ENCODE measurements at places on chromosomes 1 and 21. TPM values are rescaled to one million over a fixed set of nuclear protein-coding genes. Genes with fewer than 3 reads are reported as not detected.

The ST6GALNAC5 gene
- 19.0 TPM for total RNA-seq

DNA sequence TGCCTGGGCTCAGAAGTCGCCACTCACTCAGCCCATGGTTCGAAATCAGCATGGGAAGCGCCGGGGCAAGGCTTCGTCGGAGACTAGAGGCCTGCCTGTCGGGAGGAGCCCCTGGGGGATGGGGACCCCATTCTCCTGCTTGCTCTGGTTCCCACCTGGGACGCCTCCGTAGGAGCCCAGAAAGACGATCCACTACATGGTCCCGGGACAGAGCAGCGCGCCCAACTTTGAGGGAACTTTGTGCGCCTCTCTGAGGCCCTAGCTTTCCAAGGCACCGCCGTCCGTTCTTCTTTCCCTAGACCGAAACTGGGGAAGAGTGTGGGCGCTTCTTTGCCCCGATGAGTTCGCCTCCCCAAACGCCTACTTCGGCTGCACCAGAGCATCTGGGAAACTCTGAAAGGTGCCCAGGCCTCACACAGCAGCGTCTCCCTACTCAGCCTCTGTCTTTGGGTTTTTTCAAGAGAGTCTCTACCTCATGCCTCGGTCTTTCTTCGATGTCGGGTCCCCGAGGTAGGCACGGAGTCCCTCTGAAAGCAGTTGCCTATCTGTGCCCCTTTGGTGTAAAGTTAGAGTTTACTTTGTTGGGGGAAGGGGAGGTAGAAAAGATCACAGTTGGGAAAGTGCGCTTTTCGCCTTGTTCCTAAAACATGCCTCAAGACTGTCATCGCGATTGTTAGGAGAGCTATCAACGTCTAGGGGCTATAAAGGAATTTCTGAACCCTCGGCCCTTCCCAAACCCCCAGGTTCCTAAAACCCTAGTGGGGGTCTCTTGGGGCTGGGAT, 14.0 kb downstream of the NR5A2 start:
- no peak for DNase-seq
- H3K4me1 ChIP-seq = peaks cover 37% of the 10 kb centered on the region
- H3K27ac ChIP-seq = peak overlapping the region; percentile 54
- no peaks in the 10 kb centered on the region for H3K36me3 ChIP-seq

The CENPF gene
- 12.1 TPM for total RNA-seq

- DNase-seq = no peak
- peaks cover 3% of the 10 kb centered on the region for H3K4me1 ChIP-seq
- H3K4me3 ChIP-seq = no peak overlapping the region
- H3K27me3 ChIP-seq = no peaks in the 10 kb centered on the region
- H3K36me3 ChIP-seq = no peaks in the 10 kb centered on the region
Measured at GRCh38 chr1:153356392-153357075, 1.1 kb upstream of the S100A9 start.

- H3K27me3 ChIP-seq = no peaks in the 10 kb centered on the region
- H3K4me1 ChIP-seq = peaks cover 57% of the 10 kb centered on the region
- no peaks in the 10 kb centered on the region for H3K36me3 ChIP-seq
- peak overlapping the region; percentile 61 for H3K27ac ChIP-seq
- peak; percentile 53 for DNase-seq
- H3K4me3 ChIP-seq = no peak overlapping the region
Measured at GRCh38 chr1:10510520-10511493, 36.1 kb downstream of the PEX14 start.

The S100A10 gene
- total RNA-seq = 436 TPM

The OSCP1 gene
- 17.8 TPM for total RNA-seq

The OLIG1 gene
- total RNA-seq = not detected

The PRAMEF15 gene
- total RNA-seq = not detected

Data from upper lobe of left lung (tissue), 6 donors.